ENCODE measurements at places on chromosomes 12 and 14. TPM values are rescaled to one million over a fixed set of nuclear protein-coding genes. Genes with fewer than 3 reads are reported as not detected.

Gene SIX6
- total RNA-seq = not detected

Gene KITLG
- 0.05 TPM for total RNA-seq

Gene COX8C
- total RNA-seq = 1.2 TPM

Gene SELPLG
- total RNA-seq = 49.6 TPM
